Activated CD8-positive, alpha-beta memory T cell treated with anti-CD3 and anti-CD28 coated beads for 1 hour (primary cell): ENCODE measurements at places on chromosomes 6 and 20.

DNA sequence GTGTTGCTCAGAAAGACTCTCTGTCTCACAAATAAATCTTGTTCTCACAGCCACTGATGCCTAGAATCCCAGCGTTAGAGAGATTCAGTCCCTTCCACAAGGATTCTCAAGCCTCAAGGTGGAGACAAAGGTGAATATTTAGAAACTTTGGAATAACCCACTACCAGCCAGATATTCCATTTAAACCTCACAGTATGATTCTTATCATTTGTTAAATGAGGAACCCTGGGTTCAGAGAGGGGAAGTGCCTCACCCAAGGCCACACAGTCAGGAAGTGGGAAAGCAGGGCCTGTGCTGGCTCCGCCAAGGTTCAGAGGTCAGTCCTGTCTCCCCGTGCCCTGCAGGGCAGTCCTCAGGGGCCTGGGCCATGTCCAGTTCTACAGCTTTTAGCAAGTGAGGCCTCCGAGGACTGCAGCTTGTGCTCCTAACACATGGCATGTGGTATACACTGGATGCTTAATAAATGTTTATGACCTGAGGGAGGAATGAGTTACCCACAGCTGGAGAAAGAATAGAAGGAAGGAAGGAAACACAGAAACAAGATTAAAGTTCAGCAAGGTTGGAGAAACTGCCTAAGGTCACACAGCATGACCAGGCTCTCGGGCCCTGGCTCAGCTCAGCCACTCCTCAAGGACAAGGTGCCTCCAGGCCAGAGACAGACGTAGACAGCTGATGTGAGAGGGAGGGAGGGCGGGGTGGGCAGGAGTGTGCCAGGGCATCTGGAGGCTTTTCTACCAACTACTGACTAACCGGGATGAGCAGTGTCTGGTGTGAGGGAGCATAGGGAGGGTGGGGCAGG lies 3.9 kb upstream of the TGM2 start:
- DNase-seq, result no peak

DNA sequence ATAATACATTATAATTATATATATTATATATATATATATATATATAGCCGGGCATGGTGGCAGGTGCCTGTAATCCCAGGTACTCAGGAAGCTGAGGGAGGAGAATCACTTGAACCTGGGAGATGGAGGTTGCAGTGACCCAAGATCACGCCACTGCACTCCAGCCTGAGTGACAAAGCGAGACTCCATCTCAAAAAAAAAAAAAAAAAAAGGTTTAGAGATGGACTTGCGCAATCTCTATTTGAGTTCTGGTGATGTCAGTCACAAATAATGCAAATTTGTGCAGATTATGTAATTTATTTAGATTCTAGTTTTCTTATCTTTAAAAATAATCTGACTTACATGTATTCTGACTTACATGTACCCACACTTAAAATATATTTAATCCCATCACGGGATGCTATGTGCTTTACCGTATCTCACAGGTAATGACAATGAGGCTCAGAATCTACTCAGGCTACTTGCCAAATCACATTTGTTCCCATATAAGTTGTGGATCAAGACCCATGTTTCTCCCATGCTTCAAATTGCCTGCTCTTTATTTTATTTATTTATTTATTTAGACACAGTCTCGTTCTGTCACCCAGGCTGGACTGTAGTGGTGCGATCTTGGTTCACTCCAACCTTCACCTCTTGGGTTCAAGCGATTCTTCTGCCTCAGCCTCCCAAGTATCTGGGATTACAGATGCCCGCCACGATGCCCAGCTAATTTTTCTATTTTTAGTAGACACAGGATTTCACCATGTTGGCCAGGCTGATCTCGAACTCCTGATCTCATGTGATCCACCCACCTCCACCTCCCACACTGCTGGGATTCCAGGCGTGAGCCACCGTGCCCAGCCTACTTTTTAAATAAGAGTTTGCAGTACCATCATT lies 7.6 kb upstream of the UST start:
- DNase-seq, result no peak

DNA sequence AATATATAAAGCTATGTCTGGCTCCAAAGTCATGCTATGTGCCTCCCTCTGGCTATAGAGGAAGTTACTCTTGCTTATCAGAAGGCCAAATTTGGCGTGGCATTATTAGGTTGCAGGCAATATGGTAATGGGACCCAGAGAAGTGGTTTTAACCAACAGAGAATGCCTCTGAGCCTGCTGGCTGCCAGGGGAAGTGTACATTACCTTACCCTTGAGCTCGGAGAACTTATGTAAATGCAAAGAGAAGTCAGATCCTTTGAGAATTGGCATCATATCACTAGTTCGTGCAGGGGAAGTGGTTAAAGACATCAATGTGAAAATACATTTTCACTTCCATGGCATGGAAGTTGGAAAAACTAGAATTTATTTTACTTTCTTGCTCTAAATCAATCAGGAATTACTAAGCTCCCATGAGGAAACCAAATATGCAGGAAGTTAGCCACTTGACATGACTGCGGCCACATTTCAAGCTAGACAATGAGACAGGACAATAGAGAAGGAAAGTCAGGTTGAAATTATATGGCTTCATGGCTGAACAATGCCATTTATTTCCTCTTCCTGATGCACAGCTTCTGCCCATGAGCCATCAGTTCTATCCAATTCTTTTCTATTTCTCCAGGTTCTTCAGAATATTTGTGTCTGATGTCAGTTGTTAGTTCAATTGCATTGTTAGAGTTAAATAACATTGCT lies 134.0 kb upstream of the PHACTR1 start:
- no peak for DNase-seq

- no peak for DNase-seq
Measured at GRCh38 chr6:111737065-111737521, 131.4 kb upstream of the TRAF3IP2 start.

GRCh38 chr6:125806813-125807212 lies 16.1 kb downstream of the NCOA7 start:
- no peak for DNase-seq

DNA sequence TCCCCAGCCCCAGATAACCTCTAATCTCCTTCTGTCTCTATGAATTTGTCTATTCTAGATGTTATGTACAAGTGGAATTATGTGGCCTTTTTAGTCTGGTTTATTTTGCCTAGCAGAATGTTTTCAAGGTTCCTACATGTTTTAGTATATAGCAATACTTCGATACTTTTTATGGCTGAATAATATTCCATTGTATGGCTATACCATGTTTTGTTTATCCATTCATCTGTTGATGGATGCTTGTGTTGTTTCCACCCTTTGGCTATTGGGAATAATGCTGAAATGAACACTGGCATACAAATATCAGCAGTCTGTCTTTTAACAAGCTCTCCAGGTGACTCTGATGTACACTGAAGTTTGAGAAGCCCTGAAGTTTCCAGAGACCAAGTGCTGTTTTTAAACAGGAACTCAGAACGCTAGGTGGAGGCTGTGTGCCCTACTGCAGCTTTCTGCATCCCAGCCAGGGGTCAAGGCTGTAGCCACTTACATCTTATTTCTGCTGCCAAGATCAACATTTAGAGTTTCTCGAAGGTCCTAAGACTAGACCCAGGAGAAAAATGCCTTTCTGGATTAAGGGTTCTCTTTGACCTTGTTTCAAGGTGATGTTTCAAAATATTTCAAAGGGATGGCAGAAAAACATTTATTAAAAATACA lies 123.0 kb downstream of the SOBP start:
- no peak for DNase-seq

- DNase-seq, result no peak
Measured at GRCh38 chr20:36390719-36391415, 84.7 kb downstream of the DLGAP4 start.

DNA sequence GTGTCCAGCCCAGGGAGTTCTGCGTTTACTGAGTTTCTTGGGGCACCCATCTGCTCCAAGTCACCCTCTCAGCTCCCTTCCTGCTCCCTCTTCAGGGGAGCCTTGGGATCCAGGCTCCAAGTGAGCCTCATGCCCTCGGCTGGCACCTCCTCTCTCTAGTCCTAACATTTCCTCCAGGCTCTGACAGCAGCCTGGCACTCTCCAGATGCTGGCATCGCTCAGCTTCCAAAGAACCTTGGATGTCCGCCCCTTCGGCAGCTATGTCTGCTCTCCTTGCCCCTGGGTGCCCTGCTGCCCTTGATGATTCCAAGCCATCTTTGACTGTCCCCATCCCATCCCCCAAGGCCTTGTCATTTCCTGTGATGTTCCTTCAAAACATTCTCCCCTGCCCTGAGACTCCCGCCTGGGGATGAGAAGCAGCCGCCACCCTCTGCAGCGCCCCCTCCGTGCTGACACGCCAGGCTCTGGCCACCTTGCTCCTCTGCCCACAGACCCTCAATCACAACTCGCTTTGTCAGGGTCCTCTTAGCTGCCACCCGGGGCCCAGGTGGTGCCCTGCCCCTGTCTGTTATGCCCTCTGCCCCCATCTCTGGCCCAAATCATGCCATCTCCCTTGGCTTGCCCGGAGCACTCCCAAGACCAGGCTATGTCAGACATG lies 6.6 kb upstream of the GFRA4 start:
- DNase-seq, result no peak

GRCh38 chr6:118464620-118465019 lies 83.5 kb upstream of the PLN start:
- no peak for DNase-seq

GRCh38 chr20:46990596-46991104 lies 96.0 kb downstream of the EYA2 start:
- no peak for DNase-seq

DNA sequence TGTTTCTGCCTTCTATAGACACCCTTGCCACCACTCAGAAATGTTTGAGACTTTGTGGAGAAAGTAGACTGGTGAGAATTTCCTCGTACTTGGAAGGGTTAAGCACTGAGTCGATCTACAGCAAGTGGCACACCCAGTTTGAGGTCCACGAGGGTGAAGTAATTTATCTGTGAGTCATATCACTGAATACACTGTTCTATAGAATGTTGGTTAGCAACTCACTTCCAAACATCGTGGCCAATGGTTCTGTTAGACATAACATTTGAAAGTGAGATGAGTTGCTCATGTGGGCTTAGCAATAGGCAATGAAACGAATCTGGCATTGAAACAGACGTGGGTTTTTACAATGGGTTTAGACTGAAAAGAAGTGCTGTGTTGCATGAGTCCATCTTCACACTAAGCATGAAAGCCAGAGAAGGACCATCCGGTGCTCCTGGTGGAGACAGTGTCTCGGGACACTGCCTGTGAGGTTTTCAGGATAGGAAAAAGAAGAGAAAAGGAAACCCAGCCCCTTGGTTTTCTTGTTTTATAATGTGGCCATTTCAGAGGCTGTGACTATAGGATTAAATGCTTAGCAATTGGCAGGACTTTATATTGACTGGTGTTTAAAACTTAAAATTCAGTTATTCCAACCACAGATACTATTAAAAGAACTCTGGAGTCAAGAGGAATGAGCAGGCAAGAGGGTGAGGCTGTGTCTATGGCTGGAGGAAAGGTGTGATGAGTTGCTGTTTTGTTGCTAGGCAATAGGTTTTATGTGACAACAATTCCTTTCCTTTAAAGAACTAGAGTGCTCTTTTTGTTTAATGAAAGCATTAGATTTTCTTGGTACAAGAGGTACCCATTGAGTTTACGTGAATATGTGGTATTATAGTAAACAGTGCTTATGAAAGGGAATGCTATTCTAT lies 31.0 kb upstream of the EZR start:
- DNase-seq, result peak; percentile 24

GRCh38 chr6:18036781-18037180 lies 49.3 kb upstream of the KIF13A start:
- DNase-seq, result no peak

DNA sequence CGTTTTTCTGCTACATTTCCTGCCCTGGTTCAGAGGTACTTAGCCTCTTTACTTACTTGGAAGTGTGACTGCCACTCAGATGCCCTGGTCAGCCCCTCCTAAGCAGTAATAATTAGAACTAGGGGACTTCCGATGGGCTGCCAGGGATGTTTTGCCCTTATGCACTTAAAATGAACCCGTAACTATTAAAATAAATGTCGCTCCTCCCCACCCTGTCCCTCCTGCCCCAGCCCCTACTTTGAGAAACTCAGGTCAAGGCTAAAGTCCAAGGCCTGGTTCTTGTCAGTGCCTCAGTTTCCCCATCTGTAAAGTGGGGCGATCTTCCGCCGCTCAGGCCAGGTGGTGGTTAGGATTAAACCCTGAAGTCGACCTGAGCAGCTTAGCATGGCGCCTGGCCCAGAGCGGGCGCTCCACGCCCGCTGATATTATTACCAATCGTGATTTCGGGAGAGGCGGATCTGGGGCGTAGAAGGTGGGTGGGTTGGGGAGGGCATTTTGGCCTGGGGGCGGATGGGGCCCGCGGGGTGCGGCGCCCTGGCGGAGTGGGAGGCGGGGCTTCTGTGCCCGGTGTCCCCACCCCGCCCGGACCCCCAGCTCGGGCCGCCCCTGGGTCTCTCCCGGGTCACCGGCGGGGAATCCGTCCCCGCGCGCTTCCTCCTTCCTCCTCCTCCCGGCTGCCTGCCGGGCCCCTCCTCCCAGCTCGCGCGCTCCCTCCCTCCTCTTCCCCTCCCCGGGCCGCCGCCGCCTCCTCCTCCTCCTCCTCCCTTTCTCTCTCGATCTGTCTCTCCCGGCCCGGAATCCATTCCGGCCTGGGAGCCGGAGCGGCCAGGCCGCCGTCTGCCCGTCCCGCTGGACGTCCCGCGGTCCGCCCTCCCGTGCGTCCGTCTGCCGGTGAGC lies at the start of gene SRC:
SRC (plus strand) TSS at position 802 of the 897 bp plus-strand sequence. CDS start 38,014 bp downstream, outside the sequence.
- peak; percentile 24 for DNase-seq

DNA sequence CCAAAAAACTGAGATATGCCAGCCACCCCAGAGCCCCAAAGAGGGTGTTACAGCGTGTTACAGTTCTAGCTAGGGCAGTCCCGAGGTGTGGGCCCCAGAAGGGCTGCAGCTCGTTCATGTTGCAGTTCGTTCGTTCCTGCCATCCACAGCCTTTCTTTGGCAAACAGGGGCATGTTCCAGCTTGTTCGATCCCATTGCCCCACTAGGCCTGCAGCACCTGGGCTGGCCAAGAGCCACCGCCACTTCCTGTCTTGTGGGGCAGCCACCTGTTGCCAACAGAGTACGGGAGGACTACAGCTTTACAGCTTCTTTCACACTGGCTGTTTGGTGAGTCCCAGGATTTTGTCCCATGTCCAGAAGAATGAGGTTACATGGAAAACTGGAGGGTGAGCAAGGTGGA lies 198.1 kb downstream of the MMUT start:
- no peak for DNase-seq
